Fibroblast of mammary gland (primary cell): ENCODE measurements at places on chromosomes 12 and 14.
A peak's percentile ranks its signal among the peaks of the same experiment; 100 is the strongest.

DNA sequence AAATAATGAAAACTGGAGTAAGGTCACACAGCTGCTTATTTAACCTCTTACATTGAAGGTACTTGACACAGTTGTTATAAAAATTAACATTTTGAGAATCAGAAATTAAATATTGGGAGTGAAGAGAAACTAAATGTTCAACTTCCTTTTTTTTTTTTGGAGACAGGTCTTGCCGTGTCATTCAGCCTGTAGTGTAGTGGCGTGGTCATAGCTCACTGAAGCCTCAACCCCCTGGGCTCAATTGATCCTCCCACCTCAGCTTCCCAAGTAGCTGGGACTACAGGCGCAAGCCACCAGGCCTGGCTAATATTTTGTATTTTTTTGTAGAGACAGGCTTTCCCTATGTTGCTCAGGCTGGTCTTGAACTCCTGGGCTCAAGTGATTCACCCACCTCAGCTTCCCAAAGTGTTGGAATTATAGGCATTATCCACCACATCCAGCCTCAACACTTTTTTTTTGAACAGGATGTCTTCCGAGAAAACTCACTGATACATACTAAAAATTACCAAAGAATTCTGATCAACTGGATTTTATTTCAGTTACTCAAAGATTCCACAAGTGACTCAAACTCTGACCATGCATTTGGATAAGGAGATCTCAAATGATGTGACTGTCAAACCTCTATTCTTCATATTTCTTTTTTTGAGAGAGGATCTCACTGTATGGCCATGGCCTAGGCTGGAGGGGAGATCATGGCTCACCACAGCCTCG, 35.4 kb downstream of the SGPP1 start:
- no peak for DNase-seq

DNA sequence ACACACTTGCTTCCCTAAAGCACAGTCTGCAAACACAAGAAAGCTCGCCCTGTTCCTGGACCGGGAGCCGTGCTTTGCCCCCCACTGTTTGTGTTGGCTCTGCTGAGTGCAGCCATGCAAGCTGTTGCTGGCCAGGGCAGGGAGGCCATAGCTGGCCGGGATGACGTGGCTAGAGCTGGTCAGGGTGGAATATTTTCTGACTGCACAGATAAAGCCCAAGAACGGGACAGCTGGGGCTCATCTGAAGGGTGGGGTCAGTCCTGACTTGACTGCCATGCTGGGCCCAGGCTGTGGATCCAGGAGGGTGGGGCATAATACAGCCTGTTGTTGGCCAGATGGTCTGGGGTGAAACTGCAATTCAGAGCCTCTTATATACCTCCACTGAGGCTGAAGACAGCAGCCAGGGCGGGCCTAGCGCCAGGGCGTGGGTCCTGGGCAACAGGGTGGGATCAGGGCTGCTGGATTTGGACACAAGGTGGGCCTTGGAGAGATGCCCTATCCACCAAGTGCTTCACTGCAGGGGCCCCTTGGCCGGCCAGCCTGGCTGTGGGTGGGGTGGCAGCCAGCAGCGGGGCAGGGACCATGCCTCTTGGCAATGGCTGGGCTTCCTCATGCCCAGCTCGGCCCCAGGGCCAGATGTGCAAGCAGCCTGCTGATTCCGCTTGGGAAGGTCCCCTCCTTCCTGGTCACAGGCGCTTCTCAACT, 14.8 kb downstream of the KMT5A start:
- peak; percentile 92 for DNase-seq

DNA sequence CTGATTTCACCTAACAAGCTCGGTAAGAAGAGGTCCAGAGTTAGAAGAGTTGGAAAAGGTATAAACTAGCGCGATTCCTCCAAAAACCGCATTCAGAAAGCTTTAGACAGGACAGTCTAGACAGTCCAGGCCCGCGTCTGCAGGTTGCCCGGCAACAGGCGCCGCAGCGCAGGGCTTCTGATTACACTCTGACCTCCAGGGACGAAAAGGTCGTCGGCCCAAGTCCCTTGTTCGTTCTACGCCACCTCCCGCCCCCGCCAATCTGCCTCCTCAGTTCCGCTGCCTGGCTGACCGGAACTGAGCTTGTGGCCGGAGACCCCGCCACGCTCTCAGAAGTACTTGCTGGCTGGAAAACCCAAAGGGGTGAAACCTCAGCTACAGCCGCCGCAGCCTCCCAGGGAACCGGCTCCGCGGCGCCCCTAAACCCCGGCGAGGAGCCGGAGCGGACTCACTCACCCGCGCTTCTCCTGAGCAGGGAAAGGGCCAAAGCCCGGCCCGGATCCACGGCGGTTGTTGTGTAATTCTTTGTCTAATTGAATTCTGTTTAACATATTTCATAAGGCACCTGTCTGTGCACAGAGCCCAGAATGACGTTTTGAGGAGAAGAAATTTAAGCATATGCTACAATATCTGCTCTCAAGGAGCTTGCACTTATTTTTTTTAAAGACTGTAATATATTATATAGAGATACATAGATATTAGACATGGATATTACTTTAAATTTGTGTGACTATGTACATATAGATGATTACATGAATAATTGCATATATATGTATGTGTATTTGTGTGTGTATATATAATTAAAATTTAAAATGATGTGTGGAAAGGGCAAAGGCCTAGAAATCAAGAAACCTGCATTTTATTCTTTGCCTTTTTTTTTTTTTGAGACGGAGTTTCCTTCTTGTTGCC, at the start of gene CAPS2:
Gene CAPS2, minus strand, starts transcription at position 407 of the 909 bp plus-strand sequence. CDS start 3,826 bp downstream, outside the sequence.
- peak; percentile 76 for DNase-seq

DNA sequence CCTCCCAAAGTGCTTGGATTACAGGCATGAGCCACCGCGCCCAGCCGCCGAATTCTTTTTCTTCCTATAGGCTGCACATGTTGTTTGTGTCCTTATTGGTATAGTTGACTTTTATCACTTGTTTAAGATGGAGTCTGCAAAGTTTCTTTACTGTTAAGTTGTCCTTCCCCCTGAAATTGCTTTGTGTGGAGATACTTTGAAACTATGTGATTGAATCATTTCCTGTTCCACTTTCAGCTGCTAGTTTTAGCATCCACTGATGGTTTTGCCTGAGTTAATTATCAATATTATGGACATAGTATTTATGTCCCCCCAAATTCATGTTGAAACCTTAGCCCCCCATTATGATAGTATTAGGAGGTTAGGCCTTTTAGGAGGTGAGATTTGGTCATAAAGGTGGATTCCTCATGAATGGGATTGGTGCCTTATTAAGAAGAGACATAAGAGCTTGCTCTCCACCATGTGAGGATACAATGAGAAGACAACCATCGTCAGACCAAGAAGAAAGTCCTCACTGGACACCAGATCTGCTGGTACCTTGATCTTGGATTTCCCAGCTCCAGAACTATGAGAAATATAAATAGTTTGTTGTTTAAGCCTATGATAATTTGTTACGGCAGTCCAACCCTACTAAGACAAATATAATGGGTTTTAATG, 34.9 kb downstream of the PPHLN1 start:
- no peak for DNase-seq

GRCh38 chr12:58919231-58920101, 838 bp downstream of the LRIG3 start:
- DNase-seq = peak; percentile 60

DNA sequence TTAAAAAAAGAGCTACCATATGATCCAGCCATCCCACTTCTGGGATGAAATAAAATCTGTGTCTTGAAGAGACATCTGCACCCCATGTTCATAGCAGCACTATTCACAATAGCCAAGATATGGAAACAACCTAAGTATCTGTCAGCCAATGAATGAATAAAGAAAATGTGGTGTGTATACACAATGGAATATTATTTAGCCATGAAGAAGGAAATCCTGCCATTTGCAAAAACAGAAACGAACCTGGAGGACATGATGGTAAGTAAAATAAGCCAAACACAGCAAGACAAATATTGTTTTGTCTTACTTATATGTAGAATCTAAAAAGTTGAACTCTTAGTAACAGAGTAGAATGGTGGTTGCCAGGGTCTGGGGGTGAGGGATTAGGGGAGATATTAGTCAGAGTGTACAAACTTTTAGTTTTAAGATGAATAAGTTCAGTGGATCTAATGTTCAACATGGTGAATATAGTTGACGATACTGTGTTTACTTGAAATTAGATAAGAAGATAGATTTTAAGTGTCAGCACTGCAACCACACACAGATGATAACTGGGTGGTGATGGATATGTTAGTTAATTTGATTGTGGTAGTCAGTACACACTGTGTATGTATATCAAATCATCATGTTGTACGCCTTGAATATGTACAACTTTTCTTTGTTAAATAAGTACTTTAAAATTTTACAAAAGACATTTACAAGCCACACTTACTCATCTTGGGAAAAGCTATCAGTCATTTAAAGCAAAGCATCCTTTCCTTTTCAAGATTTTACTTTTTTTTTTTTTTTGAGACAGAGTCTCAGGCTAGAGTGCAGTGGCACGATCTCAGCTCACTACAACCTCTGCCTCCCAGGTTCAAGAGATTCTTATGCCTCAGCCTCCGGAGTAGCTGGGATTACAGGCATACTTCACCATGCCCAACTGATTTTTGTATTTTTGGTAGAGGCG, 89.9 kb downstream of the BICD1 start:
- DNase-seq = no peak

GRCh38 chr12:10511756-10512355, 6.2 kb downstream of the EIF2S3B start:
- peak; percentile 34 for DNase-seq

GRCh38 chr12:3202734-3203446, 125.7 kb downstream of the TSPAN9 start:
- DNase-seq = peak; percentile 40

DNA sequence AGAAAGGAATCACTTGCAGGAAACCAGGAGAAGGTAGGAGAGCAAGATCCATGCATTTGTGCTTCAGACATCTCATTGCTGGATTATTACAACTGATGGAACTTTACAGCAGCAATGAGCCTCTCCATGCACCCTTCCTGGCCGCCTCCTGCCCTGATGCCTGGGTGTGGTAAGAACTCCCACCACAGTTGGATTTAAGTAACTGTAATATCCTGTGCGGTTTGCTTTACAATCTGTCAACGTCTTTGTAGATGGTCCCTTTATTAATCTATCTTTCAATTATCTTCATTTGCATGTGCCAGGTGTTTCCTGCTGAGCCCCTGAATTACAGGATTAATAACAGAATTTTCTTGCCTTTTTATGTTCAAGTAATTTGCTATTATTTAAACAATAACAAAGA, 1300.5 kb upstream of the TMEM132C start:
- no peak for DNase-seq

GRCh38 chr14:54609576-54609975, 42.6 kb downstream of the SAMD4A start:
- peak; percentile 38 for DNase-seq

DNA sequence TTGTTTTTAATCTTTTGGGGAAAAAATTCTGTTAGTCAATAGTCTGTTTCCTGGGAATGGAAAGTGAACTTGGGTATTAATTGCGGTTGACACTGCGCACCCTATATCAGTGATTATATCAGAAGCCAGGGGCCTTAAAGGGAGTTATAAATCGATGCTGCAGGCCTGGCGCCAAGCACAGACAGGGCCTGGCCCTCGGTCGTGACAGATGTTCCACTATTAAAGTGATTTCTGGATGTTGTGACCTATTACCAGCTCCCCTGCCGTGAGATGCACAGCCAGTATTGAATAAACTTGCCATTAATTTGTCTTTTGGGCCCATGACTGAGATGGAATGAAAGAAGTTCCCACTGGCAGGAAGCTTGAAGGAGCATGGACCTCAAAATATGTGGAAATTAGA, 45.1 kb upstream of the KITLG start:
- DNase-seq = no peak

GRCh38 chr12:88445705-88446394, 134.4 kb downstream of the KITLG start:
- no peak for DNase-seq

- DNase-seq = no peak
These were observed 148.5 kb downstream of the GLT1D1 start for GRCh38 chr12:129001826-129002225.

GRCh38 chr12:32611986-32612385, 67.1 kb upstream of the DNM1L start:
- no peak for DNase-seq

DNA sequence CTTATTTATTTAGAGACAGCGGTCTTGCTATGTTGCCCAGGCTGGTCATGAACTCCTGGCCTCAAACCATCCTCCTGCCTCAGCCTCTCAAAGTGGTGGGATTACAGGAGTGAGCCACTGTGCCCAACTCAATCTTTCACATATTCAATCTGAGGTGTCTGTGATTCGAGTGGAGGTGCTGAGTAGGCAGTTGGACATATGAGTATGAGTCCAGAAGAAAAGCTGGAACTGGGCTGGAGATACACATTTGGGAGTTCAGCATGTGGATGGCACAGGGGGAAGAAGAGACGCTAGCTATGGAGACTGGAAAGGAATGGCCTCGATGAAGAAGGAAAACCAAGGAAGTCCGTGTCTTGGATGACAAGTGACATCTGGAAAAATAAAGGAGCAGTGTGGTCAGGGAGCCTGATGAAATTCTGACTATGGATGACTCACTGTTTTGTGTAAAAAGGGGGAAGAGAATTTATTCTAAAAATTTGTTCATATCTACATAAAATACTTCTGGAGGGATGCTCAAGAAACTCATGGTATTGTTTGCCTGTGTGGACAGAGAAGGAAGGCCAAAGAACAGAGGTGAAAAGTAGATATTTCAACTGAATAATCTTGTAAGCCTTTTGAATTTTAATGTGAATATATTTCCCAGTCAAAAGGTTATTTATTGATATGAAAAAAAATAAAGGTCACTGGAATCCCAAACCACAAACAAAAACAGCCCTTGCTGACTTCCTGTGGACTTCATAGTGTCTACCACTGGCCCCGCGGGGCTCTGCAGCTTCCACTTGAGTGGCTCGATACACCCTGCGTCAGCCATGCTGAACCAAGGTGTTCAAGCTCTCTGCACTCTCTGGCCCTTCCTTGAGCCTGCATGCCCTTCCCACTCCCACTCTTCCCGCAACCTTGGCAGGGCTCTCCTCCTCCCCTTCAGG, 8.9 kb upstream of the LTA4H start:
- peak; percentile 83 for DNase-seq

DNA sequence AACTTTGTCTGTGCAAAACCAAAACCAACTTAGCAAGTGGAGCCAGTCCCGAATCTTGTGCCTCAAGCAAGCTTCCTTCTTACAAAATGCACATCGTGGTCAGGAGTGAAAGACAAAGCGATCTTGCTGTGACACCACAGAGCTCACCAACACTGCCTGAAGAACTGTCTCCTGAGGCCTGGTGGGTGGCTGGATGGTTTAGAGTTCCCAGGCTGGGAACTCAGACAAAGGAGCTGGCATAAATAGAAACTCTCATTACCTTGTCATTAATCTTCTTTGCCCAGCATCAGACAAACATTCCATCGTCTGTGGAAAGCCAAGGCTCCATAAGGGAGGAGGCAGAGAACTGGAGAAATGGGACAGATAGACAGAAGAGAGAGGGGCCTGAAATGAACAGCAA, 144.8 kb downstream of the KCNA5 start:
- DNase-seq = no peak
